ENCODE measurements at places on chromosomes 11 and 22.

DNA sequence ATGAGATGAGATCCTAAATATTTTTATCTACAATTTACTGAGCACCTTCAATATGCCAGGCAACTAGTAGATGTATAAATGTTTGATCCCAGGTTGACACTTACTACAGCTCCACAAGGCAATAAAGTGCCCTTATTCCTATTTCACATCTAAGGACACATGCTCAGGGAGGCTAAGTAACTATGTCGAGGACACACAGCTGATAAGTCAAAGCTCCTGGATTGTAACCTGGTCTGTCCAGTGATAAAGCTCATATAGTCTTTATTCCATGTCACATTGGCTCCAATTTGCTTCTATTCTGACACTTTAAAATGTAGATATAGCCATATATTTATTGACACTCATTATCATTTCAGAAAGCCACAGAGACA, 93.8 kb upstream of the BMAL1 start:
- DNase-seq = no peak

- DNase-seq = no peak
These were observed 18.9 kb downstream of the MRGPRG start for GRCh38 chr11:3199537-3200295.

DNA sequence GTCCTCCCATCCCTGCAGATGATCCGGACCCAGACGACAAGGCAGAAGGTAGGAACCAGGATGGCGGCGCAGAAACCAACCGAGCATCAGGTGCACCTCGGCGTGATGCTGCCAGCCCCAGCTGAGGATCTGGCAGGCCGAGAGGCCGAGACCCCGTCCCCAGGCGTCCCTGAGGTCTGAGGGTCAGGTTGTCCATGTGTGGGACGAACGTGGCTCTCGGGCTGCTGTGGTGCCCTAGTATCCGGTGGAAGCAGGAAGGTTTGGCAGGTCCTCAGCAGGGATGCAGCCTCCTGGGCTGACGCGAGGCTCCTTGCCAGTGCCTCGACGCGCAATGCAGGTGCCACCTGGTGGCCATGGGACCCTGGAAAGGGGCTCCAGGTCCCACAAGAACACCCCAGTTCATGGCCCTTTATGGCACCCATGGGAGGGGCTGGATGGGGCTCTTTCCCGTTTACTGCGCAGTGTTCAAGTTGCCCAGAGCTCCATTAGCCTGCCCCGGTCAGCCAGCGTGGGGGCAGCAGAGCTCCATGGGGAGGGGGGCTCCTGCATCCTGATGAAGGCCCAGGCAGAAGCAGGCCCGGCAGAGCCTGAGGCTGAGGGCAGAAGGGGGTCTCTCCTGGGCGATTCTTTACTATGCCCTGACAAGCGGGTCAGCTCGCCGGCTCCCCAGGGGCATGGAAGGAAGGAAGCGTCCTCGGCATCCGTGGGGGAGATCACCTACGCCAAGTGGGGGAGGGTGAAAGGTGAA, 129.9 kb downstream of the CTTN start:
- DNase-seq = no peak

DNA sequence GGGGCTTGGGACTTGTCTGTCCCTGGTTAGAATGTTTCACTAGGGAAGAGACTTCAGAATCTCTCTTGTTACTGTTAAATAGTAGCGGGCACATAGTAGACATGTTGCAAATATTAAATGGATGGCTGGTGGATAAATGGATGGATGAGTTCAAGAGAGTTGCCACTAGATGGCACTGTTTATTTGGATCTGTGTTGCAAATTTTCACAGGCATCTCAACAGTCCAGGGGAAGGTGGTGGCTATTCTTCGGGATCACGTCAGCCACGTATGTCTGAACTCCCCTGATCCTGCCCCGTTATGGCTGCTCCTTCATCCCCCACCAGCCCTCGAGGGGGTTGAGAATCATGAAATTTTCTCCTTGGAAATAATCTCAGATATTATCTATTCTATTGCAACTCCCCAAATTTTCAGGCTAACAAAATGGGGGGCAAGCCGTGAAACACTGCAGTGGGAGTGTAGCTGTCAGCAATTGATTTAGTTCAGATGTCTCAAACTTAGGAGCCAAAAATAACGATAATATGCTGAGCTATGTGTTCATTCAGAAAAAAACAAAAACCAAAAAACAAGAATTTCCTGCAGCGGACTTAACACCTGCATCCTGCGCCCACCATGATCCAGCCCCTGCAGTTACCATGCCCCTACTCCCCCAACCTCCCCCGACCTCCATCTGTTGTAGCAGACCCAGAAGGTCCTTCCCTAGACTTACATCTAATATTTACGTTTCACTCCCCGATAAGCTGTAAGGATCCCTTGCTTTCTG, 29.1 kb upstream of the BIRC3 start:
- DNase-seq = no peak

DNA sequence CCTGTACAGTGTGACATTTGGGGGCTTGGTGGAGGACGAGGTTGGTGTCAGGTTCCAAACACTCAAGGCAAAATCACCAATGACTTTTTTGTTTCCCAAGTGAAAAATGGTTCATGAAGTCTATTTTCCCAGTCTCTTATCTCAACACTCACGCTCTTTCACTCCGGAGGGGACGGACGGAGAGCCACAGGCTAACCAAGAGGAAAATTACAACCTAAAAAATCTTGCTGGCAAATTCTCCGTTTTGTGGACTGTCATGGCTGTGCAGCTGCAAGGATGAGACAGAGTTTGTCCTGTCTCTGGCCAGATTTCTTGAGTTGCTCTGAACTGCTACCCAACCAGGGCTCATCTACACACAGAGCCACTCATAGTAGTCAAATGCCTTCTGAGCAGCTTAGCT, 101.2 kb downstream of the ABTB2 start:
- DNase-seq = no peak

DNA sequence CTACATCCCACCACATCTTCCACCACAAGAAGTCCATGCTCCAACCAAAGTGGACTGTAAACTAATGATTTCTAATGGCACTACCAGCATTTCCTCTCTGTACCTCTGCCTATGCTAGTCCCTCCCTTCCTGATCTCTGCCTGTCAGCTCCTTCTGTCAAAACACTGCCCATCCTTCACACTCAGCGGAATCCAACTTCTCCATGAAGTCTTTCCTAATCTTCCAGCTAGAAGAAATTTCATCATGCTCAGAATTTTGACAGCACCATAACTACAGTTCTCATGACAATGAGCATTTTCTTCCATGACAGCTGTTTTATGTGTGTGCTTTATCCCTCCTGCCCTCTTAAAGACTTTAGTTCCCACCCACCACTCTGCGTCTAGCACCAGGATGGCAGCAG, 111.4 kb downstream of the SERGEF start:
- no peak for DNase-seq

- no peak for DNase-seq
These were observed 176.1 kb downstream of the DBX1 start for GRCh38 chr11:19984048-19984742.

GRCh38 chr11:75733431-75734107, 15.9 kb downstream of the MOGAT2 start:
- peak; percentile 12 for DNase-seq

DNA sequence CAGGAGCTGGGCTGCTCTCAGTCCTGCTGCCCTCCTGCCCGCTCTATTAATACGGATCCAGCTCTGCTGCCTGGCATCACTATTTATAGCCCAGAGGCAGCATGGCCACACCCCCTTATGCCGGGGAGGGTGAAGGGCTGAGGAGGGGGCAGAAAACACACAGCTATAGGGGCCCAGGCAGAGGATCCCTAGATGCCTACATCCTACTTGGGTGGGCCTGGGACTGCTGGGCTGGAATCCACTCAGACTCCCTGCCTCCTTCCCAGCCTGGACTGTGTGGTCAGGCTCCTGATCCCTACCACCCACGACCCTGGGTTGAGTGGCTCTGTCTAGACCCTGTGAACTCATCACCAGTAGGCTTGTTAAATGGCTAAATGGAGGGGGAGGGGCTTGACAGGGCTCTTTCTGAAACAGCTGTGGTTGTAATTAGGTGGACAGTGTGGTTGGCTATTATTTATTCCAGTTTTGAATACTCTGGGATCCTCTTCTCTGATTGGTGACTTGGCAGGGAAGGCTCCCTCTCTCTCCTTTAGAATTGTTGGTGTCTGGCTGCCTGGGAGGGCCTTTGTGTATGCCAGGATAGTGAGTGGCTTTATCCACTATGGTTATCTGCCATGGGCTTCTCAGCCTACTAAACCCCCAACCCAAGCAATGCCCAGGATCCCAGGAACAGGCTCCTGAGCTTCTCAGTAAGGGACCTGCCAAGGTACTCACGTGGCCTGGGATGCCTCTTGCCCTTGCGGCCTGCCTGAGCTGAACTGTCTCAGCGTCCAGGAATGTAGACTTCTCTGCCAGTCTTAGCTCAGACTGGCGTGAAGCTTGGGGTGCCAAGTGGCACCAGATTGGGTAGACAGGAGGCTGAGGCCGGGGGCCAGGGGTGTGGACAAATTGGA, 15.2 kb downstream of the PHLDB1 start:
- DNase-seq = no peak

DNA sequence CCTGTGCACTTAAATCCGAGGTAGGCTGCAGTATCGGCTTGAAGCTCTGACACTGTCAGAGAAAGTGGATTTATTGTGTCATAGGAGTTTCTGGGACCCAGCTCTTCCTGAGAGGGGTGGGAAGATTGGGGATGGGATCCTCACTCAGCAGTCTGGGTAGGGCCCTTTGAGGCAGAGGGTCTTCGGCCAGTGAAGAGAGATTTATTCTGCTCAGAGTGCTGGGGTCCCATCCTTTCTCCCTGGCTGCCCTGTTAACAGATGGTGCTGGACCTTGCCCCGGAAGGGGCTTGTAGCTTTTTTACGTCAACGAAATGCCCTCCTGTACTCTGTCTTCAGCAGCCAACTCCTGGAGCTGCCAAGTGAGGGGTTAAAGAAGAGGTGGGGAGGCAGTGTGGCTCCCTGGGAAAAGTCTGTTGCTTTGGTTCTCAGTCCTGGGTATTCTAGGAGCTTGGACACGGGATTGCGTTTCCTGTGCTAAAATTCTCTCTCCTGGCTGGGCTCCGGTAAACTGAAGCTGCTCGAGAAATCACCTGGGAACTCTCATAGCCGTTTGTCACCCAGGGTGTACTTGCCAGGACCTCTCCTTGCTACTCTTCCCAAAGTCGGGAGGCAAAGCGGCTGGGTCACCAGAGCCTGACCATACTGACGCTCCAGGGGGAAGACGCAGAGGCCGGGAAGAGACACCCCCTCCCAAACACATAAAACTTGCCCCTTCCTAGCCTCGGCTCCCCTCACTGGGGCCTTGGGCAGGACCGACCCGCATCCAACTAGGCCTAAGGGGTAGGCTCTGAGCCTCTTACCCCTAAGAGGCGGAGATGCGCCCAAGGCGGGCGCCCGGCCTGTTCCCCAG, 806 bp upstream of the SMDT1 start:
- no peak for DNase-seq

GRCh38 chr11:12973528-12974181, 35.5 kb upstream of the RASSF10 start:
- no peak for DNase-seq

GRCh38 chr11:133577403-133577802, 45.1 kb upstream of the OPCML start:
- no peak for DNase-seq

DNA sequence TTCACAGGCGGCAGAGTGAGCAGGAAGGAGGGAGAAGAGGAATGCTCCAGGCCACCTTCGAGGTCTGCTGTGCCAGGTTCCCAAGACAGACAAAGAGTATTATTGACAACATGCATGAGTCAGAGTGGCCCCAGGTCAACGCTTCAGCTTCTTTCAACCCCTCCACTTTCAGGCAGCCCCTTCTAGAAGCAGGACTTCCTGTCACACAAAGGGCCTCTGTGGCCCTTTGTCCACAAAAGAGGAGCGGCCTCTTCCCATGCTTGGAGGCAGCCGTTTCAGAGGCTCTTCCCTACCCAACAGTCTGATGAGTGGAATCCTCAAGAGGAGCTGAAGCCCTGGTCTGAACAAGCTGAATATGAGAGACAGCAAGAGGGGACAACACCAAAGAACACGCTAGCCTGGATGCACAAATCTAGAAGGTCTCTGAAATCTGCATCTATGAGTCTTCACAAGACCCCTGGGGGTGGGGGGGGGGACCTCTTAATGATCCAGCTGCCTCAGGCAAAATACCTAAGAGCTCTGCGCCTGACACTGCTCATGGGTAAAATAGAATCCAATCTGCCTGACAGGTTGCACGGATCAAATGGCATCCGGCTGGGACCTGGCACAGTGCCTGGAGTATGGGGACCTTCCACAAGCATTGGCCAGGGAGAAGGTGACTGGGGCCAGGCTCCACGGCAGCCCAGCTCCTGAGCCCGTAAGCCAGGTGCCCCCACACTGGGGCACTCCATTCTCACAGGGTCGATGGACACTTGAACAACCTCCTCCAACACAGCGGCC, 67.5 kb downstream of the PACSIN2 start:
- DNase-seq = no peak

- DNase-seq = no peak
These were observed 4.5 kb downstream of the RAB36 start for GRCh38 chr22:23149743-23150238.

GRCh38 chr11:66467034-66467659, 442 bp downstream of the PELI3 start:
- DNase-seq = peak; percentile 16

- no peak for DNase-seq
These were observed 143.4 kb downstream of the CTTN start for GRCh38 chr11:70541699-70542098.

Measured in right lung (tissue), 10 donors.